Endothelial cell (in vitro differentiated cells): ENCODE measurements at places on chromosomes 6 and 20.

GRCh38 chr6:3287308-3287707, 28.6 kb downstream of the PSMG4 start:
- no peak for DNase-seq

DNA sequence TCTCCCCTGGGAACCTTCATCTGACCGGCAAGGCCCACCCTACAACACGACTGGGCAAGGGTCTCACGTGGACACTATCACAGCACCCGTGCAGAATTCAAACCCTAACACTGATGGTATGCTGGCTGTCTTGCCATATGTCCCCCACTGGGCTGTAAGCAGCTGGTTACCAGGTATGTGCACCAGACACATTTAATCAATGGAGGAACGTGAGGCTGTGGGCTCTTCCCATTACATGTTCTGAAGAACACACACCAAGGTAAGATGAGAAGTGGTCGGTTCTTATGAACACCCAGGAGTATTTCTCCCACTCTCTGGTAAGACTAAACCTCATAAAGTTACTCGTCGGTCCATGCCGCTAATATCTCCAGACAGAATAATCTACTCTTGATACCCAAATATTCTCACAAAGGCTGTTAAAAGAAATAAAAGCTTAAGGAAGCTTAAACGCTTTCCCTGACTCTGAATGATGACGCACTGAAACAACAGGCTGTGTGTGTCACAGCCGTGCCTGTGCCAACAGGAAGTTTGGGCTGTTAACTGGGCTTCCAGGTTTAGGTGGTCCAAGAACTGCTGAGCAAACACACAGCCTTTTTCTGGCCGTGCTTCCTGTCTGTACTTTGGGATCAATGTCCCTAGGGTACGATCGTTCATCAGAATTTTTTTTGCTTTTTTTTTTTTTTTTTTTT, 75.3 kb downstream of the SLC23A2 start:
- no peak for DNase-seq

DNA sequence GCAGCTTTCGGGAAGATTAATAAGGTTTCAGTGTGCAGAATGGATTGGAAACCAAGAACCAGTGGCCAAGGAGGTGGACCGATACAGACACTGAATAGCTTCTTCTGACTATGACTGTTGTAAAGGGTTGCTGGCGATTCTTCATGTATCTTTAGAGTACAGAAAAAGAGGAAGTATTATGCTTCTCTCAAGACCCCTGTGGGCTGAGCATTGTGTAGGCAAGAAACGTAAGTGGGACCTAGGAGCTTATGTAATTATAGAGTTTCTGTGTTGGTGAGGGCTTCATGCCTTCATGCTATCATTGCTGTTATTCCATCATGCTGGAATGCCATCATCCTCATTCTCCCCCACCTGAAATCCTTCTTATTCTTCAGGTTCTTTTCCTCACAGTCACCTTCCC, 105.4 kb upstream of the AKIRIN2 start:
- no peak for DNase-seq

DNA sequence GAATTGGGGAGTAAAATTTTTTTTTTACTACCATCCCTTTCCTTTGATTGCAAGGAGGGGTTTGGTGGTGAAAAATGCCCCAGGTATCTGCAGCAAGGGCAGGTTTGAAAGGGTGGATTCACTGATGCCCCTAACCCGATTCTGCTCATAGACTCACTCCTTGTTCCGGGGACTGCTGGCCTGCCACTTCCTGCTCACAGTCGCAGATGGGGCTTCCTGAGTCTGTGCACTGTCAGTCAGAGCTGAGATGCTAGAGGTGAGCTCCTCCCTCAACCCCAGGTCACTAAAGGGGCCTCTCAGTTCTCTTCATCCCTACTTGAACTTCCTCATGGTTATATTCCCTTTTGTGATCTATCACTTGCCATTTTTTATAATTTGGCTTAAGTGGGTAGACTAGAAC, 357.9 kb downstream of the FARS2 start:
- DNase-seq: no peak

GRCh38 chr6:146878952-146879340, 280.2 kb downstream of the ADGB start:
- no peak for DNase-seq

GRCh38 chr6:108423982-108424705, 129.3 kb downstream of the AFG1L start:
- no peak for DNase-seq

DNA sequence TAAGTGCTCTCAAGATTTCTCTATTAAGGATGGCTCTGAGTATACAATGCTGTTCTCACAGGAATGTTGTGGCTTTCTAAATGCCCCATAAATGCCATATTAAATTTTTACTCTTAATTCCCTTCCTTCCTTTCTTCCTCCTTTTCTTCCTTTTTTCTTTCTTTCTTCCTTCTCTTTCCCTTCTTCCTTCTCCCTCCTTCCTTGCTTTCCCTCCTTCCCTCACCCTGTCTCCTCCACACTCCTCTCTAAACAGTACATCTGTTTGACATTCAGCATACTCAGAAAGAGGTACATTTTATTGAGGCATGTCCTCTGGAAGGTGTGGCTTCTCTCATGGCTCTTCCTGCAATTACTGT, 433 bp upstream of the SLC17A1 start:
- no peak for DNase-seq

DNA sequence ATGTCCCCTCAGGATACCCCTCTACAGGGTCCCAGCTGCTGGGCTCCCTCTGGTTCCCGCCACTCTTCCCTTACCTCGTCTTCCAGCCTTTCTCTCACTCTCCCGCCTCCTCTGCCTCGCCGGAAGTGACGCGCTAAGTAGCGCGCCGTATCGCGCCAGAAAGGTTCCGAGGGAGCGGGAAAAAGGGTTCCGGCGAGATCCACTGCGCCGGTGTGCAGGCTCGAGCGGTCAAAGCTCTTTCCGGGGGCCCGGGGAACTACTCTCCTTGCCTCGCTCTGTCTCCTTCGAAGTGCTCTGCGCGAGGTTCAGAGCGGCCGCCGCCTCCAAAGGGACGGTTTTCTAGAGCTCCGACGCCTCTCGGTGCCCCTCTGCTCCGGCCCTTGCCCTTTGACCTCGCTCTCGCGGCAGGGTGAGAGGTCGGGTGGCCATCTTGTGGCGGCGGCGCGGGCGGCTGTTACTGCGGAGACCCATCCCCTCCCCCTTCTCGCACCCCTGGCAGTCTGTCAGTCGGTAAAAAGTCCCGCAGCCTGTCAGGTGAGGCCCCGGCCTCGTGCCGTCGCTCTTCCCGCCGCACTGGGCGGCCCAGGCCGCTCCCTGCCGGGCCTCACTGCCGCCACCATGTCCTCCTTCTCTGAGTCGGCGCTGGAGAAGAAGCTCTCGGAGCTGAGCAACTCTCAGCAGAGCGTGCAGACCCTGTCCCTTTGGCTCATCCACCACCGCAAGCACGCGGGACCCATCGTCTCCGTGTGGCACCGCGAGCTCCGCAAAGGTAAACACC, at the start of the genes RPRD1B and TTI1:
Gene RPRD1B, plus strand, starts transcription at position 417 of the 778 bp plus-strand sequence. Its CDS starts 202 bp downstream, at position 619.
Gene TTI1, minus strand, starts transcription at position 127 of the 778 bp plus-strand sequence. CDS start 19,640 bp downstream, outside the sequence.
- peak; percentile 86 for DNase-seq

DNA sequence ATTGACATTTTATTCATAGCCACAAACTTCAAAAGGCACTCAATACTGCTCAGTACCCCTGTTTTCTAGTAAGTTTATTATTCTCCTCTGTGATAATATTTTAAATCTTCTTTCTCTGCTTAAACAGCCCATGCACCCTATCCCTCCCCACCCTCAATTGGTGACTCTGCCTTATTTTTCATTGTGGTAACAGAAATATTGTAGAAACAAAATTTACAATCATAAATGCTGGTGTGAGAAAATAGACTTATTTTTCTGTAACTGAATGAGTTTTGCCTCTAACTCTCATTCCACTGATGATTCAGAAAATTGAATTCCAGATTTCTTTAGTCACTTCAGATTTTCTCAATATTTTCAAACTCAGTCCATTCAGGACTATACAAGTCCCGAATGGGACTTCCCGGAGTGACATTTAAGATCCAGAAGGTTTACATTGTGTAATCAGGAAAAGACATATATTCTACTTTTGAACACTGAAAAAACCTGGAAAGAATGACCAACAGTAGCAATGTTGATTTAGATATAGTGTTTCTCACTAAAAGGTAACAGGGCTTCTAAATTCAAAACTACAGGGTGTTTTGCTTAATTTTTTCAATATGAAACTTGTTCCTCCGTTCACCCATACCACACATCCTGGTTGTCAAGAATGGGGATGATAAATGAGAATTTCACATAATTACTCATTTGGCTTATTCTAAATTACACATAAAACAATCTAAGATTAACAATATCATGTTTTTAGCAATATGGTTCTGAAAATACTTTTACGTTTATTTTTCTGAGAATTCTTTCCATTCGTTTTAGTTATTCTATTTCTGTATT, 34.8 kb upstream of the UST start:
- DNase-seq: no peak

DNA sequence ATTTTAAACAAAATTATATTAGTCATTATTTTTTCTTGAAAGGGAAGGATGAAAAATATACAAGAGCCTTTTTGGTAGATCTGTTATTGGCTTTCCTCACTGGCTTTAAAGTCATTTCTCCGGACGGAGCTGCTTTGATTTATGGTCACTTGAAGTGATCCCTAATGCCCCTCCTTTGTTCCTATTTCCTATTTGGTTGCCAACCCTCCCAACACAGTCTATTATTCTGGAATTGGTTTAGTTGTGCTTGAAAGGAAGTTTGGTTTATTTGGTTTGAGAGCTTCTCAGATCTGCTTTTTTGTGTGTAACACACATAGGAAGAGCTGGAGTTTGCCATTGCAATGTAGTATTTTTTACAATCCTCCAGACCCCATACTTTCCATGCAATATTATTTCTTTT, 347.9 kb downstream of the RFPL4B start:
- DNase-seq: no peak

- no peak for DNase-seq
Observed at GRCh38 chr6:22023937-22024336, 272.9 kb downstream of the PRL start.

- DNase-seq: no peak
Observed at GRCh38 chr20:49635866-49636265, 67.9 kb upstream of the PTGIS start.

- no peak for DNase-seq
Observed at GRCh38 chr6:28523241-28523622, 2.4 kb upstream of the GPX5 start.

DNA sequence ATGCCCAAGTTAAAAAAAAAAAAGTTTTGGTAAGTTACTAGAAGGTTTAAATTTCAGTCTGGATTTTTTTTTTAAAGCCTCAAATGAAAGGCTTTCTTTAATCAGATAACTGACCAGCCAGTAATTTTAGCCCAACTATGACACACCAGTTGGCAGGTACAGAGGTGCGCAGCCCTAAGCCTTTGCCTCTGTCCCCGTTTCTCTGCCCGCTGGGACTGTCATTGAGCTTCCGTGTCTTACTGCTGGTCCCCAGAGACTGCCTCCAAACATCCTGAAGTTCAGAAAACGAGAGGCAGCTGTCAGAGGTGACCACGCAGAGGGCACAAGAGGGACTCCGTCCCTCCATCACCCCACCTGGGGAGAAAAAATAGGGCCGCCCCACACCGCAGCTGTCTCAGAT, 118.2 kb downstream of the RPS12 start:
- no peak for DNase-seq

GRCh38 chr6:119122336-119122735, 43.9 kb upstream of the FAM184A start:
- no peak for DNase-seq
